Stimulated activated CD4-positive, alpha-beta T cell treated with anti-CD3 and anti-CD28 coated beads, Interleukin-4, amount 100 ng/mL, for 1 hour (primary cell): ENCODE measurements at places on chromosomes 12 and 14.

- no peak for DNase-seq
Observed at GRCh38 chr14:103521438-103521950, 1.1 kb downstream of the CKB start.

- no peak for DNase-seq
Observed at GRCh38 chr14:45716572-45716971, 463.6 kb upstream of the MIS18BP1 start.

DNA sequence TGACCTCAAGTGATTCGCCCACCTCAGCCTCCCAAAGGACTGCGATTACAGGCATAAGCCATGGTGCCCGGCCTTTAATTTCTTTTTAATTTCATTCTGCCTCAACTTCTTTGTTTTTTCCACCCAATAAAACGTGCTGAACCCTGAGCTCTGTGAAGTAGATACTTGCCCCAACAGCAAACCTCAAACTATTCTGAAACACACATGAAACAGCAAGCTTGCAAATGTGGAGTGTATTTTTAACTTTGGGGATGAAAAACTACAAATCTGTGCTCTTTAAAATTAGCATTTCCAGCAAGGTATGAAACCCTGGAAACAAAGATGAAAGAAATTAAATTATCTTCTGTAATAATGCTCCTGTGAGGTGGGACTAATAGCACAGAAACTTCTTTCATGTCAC, 246.6 kb downstream of the ANO6 start:
- DNase-seq: no peak

DNA sequence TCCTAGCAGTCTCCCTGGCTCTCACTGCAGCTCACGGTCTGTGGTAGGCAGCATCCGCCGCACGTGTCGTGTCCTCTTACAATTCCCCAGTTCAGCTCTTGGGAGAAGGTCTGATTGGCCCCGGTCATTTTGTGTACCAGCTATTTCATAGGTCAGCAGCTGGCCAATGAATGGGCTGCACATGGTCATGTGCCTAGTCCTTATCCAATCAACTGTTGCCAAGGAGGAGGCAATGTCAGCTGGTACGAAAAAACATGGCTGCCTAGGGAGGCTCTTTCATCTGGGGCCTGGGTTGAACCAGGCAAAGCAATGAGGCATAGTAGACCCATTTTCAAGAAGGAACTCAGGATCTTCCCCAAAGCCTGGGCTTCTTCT, 46.1 kb downstream of the RNFT2 start:
- no peak for DNase-seq

- no peak for DNase-seq
Observed at GRCh38 chr14:52609445-52610044, 56.9 kb downstream of the GPR137C start.

DNA sequence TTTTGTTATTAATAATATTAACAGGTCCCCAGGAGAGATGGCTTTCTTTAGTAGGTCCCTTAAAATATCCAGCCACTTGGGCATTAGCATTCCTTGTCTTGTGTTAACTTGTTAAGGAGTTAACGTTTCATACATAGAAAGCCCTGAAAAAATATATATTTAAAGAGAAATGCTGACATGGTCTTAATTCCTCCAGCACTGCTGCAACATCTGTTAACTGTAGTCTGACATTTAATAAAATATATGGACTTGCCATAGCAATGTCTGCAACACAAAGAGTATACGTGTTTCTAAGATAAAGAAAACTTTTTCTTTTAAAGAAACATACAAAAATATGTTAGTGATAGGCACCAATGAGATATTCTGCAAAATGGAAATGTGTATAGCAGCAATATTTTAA, 10.0 kb downstream of the SLC38A4 start:
- DNase-seq: no peak

- no peak for DNase-seq
Observed at GRCh38 chr12:102956738-102957327, 641 bp upstream of the ASCL1 start.

- no peak for DNase-seq
Observed at GRCh38 chr12:46948936-46949545, 123.2 kb upstream of the SLC38A4 start.

GRCh38 chr12:55469291-55469690, 647 bp downstream of the OR6C70 start:
- no peak for DNase-seq

GRCh38 chr14:31487886-31488285, at the start of gene GPR33:
GPR33 (minus strand) TSS chr14:31488039; CDS start chr14:31483965, 4,074 bp downstream.
- DNase-seq: no peak

- DNase-seq: no peak
Observed at GRCh38 chr12:52126605-52127578, 47.4 kb downstream of the SMIM41 start.

DNA sequence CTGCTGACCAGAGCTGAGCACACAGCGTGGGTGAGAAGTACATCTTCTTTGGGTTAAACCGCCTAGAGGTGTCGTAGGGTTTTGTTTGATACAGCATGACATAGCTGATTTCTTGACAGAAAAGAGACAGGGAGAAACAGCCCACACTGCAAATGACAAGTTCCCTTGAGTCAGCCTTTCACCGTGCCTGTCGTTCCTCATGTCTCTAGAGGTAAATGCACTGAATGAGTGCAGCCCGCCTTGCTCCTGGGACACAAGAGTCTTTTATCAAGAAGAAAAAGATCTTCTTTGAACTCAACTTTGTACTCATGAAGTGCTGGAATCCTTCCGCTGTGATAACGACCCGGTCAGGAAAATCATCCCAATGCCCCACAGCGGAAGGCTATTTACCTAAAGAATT, 77.6 kb downstream of the TMEM132D start:
- no peak for DNase-seq

- DNase-seq: no peak
Observed at GRCh38 chr14:47778631-47779030, 103.2 kb upstream of the MDGA2 start.
